Inflammatory macrophage (primary cell): ENCODE measurements at places on chromosomes 13 and 19.

DNA sequence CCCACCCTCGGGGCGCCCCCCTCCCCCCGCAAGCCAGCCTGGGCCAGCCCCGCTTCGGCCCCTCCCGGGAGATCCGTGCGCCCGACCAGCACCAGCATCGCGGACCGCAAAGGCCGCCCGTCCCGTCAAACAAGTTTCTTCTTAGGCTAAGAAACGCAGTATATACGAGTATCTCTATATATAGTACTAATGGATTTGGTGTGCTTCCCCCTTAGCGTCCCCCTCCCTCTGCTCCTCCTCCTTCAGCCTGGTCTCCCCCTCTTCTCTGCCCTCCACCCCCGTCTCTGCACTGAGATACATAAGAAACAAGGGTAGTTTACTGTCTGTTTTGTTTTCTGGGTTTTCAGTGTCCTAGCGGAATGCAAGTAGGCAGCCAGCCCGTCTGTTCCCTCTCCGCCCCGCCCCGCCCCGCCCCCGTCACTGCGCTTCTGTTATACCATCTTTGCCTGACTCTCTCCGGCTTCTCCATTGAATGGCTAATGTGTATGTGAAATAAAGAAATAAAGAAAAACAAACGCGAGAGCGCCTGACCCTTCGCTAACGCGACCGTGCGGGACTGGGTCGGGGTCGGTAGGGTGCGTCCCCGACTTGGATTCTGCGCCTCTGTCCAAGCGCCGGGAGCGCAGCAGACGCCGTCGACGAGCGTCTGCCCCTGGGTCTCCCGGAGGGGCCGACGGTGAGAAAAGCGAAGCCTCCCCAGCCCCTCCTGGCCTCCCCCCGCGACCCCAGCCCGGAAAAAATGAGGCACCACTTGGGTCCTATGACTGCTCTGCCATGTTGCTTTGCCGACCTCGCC is 4.2 kb downstream of the LYL1 start:
- peak; percentile 63 for DNase-seq

GRCh38 chr19:49502866-49503581 is 6.8 kb downstream of the RPS11 start:
- peak; percentile 57 for DNase-seq

DNA sequence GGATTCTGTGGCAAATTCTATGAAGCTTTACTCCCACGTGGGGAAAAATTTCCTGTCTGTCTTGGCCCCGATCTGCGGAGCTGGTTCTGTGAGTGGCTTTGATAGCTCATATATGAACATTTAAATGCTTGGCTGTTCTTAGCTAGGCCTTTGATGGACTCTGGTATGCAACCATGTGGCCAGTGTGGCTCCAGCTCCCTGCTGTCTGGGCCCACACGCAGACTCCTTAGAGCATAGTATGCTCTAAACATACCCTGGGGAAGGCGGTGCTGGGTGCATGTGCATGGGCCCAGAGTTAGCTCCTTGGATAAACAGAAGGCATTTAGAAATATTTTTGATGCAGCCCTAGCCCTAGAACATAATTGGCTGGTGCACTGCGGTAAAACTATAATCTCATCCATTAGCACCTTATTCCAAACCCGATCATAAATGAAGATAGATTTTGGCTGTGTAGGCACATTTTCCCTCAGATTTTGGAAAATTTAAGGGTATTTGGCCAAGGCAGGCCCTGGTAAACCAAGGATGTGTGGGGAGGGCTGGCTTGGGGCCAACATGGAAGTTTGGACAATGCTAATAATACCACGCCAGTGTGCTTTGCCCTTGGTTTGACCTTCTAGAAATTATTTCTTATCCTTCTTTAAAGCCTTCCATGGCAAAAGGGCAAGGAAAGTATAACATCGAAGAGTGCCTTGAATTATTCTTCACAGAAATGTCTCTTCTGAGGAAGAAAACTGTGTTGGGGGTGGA is 153.5 kb downstream of the LMO7 start:
- DNase-seq, result no peak

DNA sequence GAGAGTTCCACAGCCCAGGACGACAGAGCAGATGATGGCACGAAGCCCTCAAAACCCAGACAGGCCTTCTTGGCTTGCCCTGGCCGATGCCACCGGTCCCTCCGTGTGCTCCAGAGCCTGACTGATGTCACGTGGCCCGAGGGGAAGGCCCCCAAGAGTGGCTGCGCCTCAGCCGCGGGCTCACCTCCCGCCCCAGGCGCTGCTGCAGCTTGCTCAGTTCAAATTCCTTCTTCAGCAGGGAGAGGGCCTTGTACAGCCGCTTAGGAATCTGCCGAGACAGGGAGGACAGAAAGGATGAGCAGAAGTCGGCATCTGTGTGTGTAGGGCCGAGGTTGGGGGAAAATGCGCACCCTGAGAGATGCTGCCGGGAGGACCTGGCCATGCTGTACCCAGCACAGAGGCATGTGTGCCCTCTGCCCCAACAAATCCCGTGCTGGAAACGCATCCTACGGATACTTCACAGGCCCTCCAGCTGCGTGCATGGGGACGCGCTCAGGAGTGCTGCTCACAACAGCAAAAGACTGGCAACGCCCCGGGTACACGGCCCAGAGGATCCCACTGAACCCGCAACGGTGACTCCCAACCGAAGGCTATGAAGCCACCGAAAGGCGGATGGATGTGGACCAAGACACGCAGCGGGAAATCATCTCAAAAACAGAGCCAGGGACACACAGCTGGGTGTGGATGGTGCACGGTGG is 12.9 kb downstream of the LONP1 start:
- DNase-seq, result no peak

GRCh38 chr13:44938854-44939253 is 50.4 kb downstream of the NUFIP1 start:
- DNase-seq, result no peak

DNA sequence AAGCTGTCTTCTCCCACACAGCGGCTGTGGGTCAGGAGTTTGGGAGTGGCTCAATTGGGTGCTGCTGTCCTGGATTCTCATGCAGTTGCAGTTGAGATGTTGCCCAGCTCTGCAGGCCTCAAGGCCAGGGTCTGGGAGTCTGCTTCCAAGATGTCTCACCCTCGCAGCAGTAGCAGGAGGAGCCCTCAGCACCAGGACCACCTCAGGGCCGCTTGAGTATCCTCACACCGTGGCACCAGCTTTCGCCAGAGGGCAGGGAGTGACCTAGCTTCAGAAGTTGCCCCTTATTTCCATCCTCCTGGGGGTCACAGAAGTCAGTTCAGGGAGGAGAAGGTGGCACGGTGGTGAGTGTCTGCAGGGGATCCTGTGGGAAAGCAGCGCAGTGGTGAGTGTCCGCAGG is 20.9 kb downstream of the TFDP1 start:
- no peak for DNase-seq

DNA sequence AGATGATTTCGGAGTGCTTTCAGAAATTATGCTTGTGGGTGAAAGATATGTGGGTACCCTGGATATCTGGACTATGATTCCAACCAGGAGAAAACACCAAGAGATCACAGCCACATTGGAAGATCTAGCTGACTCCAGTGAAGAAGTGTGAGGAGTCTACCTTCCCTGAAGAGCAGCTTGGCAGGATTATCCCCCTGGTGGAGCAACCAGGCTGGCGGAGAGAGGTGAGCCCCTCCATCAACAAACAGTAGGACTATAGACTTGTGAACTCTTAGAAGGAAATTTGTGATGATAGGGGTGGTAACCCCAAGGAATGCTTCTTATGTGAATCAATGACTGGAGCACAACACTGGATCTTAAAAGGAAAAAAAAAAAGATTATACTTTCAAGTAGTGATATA is 47.8 kb upstream of the DIAPH3 start:
- no peak for DNase-seq
